Stimulated activated CD8-positive, alpha-beta memory T cell treated with anti-CD3 and anti-CD28 coated beads, Interleukin-4, amount 100 ng/mL, for 4 hours (primary cell): ENCODE measurements at places on chromosomes 6 and 20.

DNA sequence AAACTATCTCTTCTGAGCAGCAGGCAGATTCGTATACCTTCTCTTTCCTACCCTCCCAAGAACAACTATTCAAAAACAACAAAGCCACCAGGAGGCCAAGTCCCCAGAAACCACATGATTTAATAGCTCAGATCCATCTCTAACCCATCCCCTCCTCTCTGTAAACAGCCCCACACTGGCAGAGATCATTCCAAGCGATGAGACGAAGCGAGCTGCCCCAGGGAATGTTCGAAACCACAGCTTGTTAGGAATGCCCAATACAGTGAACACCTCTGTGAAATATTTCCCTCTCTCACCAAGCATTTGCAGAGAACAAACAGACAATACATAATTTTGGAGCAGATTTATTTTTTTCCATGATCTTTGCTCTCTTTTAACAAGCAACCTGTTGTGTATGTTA is 231.8 kb downstream of the SOD2 start:
- DNase-seq, result no peak

DNA sequence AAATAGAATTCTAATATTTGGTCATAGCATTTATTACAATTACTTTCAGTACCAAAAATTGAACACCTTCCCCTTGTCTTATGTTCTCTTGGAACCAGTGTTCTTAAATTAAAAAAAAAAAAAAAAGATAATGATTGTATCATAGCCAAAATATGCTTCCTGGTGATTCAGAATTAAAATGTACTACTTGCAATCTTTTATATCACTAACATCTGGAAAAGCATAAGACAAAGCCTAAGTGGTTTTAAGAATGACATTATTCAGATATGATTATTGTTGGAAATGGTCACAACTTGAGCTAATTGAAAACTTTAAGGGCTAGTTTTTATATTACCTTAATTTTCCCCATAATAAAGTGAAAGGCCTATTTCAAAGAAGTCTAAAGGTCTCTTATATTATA is 493.3 kb upstream of the MARCKS start:
- DNase-seq, result no peak

DNA sequence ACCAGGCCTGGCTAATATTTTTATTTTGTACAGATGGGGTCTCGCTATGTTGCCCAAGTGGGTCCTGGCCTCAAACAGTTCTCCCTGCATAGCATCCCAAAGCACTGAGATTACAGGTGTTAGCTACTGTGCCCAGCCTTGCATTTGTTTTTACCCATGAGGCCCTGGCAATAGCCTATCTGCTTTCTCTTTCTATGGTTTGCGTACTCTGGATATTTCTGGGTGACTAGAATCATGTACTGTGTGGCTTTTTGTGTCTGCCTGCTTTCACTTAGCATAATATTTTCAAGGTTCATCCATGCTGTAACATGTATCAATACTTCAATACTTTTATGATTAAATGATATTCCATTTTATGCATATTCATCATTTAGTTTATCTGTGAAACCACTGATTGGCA is 451.7 kb downstream of the GRIK2 start:
- DNase-seq, result no peak

GRCh38 chr6:14966096-14966905 is 279.6 kb upstream of the JARID2 start:
- DNase-seq, result no peak

- DNase-seq, result no peak
These were observed 85.2 kb upstream of the CCDC167 start for GRCh38 chr6:37584654-37585522.

GRCh38 chr20:44909872-44910689 is at the start of gene PABPC1L:
Gene PABPC1L (plus strand): TSS chr20:44910060. CDS start chr20:44910144, 84 bp downstream.
- peak; percentile 58 for DNase-seq

GRCh38 chr20:15320941-15321340 is 983.5 kb upstream of the FLRT3 start:
- no peak for DNase-seq

- no peak for DNase-seq
These were observed 37.9 kb upstream of the CCDC167 start for GRCh38 chr6:37537548-37537947.

DNA sequence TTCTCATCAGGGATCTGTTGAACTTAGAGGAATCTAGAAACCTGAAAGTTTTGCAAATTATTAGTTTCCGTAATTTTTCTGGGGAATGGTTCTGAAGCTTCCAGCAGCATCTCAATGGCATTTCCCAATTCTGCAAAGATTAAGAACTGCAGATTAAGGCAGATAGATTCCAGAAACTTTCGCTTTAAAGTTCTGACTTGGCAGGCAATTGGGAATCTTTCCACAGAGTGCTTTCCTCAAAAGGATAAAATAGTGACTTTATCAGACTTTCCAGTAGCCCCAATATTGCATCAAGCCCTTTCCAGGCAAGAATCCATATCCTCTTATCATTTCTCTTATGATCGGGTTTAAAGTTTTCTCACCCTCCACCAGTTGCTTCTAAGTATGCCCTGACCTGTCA is 261.1 kb downstream of the FNDC1 start:
- no peak for DNase-seq

- DNase-seq, result no peak
These were observed 205.3 kb downstream of the EYA2 start for GRCh38 chr20:47099825-47100441.
